Cardiac fibroblast (primary cell): ENCODE measurements at places on chromosomes 13 and 19.

- DNase-seq: no peak
These were observed 1.5 kb downstream of the PPP2R1A start for GRCh38 chr19:52191389-52191788.

DNA sequence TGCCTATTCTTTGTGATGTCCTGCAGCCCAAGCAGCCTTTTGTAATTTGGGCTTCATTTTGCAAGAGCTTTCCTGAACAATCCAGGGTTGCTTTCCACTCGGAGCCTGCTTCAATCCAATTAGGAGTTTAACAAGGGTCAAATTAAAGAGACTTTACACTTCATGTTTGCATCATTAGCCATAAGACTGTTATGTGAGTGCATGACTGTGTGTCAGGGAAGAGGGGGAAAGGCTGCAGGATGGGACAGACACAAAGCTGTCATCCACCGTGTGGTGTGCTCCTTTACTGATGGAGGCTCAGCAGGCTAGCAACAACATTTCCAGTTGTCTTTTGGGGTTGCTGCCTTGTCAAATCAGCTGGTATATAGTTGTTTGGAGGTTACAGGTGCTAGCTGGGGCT is 23.7 kb upstream of the MAB21L1 start:
- no peak for DNase-seq

- DNase-seq: no peak
These were observed 7.9 kb upstream of the LILRB1 start for GRCh38 chr19:54622431-54622830.

GRCh38 chr13:32426990-32427851 is 709 bp downstream of the N4BP2L1 start:
- peak; percentile 19 for DNase-seq

DNA sequence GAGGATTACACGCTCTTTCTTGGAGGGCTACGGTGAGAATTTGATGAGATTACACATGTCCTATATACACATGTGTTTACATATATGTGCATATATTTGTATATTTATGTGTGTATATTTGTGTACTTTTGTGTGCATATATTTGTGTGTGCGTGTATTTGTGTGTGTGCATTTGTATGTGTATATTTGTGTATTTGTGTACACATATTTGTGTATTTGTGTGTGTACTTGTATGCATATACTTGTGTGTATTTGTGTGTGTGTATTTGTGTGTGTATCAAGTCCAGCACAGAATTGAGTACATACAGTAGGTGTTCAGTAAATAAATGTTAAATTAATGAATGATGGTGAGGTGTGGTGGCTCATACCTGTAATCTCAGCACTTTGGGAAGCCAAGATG is 1.8 kb downstream of the TMEM143 start:
- no peak for DNase-seq

GRCh38 chr13:102234618-102235017 is 167.2 kb downstream of the FGF14 start:
- peak; percentile 80 for DNase-seq

GRCh38 chr13:41268764-41269163 is 5.4 kb upstream of the MTRF1 start:
- no peak for DNase-seq

GRCh38 chr19:15417699-15418098 is 1.1 kb downstream of the AKAP8L start:
- DNase-seq: peak; percentile 22

GRCh38 chr19:28606269-28607032 is 606.5 kb downstream of the UQCRFS1 start:
- no peak for DNase-seq

DNA sequence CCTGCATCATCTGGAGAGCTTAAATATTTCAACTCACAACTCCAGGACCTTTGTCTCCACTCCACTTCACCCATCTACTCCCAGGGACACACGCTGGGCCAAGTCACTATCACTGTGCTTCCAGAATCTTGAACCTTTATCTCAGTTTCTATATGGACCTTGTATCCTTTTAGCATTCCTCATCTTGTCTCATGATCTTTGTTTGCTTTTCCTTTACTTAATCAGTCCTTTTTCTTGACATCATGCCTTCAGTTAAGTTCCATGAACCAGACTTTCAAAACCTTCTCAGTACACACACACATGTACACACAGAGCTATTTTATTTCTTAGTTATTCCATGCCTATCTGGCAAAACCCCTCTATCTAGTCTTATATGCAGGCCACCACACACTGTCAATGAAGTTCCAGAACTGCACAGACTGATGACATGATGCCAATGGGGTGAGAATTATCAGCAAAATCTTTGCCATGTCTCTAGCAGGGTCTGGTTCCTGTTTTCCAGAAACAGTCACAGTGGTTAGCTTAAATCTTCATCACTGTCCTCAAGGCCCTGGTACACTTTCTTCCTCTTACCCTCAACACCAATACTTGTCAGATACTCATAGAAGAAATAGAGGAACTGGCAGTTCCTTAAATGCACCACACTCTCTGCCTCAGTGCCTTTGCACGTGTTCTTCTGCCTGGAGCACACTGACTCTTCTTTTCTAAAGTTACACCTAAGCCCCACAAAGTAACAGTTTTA is 77.6 kb upstream of the STARD13 start:
- DNase-seq: no peak

- no peak for DNase-seq
These were observed 680.9 kb upstream of the SGCG start for GRCh38 chr13:22499919-22500318.

DNA sequence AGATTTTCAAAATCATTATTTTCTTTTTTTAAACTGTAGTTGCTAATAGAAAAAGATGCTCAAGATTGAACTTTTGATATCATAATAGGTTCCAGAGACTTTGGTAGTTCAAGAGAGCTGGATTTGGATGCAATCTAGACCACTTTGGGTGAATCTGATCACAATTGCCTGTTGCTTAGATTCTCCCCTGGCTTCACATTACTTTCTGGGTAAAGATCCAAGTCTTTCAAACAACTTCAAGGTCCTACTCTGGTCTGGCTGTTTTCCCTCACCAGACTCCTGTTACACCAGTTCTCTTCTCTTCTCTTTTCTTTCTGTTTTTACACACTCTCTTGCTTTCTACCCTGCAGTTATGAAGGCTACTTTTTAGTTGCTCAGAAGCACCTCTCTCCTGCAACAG is 7.4 kb upstream of the SPRY2 start:
- DNase-seq: no peak

DNA sequence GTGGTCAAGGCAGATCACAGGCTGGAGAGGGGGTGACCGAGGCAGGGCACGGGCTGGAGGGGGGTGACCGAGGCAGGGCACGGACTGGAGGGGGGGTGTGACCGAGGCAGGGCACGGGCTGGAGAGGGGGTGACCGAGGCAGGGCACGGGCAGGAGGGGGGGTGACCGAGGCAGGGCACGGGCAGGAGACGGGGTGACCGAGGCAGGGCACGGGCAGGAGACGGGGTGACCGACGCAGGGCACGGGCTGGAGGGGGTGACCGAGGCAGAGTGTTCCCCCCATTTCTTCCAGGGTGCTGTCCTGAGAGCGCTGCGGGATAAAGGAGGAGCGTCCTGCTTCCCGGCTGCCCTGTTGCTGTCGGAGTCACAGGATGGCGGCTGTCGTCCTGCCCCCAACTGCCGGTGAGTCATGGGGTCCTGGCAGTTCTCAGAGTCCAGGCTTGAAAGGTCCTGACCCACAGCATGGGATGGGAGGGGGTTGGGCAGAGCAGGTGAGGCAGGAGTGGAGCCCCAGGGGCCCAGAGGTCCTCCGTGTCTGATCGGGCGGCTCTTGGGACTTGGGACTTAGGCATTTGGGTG is 5.3 kb downstream of the ZNF557 start:
- DNase-seq: no peak

- peak; percentile 90 for DNase-seq
These were observed 98.7 kb downstream of the STARD13 start for GRCh38 chr13:33186861-33187291.

- no peak for DNase-seq
These were observed 515 bp upstream of the ZNF324B start for GRCh38 chr19:58450856-58451357.

DNA sequence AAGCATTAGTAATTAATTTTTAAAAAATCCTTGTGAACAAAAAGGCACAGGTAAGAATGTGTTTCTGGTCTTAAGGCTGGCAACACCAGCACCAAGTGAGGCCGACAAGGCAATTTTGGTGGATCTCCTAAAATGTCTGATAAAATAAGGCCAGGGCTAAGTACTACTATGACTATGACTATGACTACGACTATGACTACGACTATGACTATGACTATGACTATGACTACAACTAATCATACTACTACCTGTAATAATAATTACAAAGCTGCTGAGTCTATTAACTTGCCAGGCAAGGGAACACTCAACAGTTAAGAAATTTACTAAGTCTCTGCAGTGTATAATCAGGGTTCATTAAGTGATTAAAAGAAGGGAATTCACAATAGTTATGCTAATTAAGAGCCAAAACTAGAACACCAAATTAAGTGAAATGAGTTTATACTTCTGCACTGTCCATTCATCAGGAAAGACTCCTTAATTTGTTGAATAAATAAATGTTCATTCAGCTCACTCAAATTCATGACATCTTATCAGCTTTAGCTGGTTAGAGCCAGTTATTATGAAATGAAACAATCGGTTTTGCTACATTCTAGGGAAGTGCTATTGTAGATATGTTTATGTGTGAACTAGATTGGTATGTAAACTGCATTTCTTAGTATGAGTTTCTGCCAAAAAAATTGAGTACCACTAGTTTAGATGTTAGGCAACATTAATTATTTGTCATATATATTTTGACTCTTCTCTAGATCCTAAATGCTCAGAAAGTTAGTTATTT is 1626.2 kb upstream of the PCDH20 start:
- DNase-seq: peak; percentile 10

- DNase-seq: peak; percentile 20
These were observed 575 bp downstream of the CARM1 start for GRCh38 chr19:10871711-10872545.

DNA sequence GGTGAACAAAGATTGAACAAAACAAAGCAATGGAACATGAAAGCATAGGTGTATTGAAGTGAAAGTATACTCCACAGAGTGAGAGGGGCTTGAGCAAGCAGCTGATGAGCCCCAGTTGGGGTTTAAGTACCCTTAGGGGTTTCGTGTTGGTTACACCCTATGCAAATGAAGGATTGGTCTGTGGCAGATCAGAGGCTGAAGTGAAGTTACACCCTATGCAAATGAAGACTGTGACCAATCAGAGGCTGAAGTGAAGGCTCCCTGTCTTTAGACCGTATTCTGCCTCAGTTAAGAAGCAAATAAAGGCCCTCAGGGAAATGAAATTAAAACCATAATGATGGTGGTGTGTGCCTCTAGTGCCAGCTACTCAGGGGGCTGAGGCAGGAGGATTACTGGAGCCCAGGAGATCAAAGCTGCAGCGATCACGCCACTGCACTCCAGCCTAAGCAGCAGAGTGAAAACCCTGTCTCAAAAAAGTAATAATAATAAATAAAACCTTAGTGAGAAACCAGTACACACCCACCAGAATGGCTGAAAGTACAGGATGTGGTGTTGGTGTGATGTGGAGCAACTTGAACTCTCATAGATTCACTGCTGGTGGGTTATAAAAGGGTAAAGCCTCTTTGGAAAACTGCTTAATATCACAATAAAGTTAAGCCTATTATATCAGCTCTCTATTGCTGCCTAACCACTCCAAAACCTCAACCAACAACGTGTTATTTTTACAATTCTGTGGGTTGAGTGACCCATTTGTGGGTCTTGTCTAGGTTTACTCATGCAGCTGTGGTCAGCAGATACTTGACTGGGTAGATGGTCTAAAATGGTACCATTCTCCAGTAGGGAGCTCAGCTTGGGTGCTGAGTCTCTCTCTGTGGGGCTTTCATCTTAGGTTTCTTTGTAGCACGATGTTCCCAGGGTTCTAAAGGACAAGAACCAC is 12.8 kb upstream of the UPF3A start:
- no peak for DNase-seq

DNA sequence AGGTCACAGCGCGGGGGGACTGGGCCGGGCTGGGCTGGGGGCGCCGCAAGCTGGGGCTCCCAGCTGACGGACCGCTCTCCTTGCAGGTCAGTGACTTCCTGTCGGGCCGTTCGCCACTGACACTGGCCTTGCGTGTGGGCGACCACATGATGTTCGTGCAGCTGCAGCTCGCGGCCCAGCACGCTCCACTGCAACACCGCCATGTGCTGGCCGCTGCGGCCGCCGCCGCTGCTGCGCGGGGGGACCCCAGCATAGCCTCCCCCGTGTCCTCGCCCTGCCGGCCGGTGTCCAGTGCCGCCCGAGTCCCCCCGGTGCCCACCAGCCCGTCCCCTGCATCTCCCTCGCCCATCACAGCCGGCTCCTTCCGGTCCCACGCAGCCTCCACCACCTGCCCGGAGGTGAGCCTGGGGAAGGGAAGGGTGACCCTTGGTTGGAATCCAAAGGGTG is 5.7 kb downstream of the MIDN start:
- DNase-seq: peak; percentile 46

DNA sequence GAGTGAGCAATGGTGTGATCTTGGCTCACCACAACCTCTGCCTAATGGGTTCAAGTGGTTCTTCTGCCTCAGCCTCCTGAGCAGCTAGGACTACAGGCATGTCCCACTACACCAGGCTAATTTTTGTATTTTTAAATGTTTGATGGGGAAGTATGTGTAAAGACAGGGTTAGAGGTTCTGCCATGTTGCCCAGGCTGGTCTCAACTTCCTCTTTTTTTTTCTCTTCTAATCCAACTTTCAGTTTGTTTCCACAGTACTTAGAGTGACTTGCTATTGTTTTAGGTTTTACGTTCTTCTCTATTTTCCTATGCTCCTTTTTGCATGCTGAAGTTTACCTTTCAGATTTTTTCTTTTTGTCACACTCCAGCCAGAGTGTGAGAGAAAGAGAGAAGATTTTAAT is 1433.0 kb downstream of the UQCRFS1 start:
- no peak for DNase-seq

DNA sequence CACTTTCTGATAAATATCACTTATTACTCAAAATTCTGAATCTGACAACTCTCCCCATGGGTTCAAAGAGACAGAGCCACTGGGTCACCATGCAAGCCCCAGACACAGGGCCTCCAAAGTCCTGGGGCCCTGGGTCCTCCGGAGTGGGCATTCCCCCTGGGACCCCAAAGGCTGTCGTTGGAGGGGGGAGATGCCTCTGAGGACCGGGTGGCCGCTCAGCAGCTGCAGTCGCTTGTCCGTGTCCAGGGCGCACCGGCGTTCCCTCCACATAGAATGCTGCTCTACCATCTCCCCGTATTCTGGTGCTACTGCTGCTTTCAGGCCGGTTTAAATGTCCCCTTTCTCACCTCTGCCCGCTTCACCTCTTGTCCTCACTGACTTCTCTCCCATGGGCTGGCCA is 246.1 kb downstream of the TEX29 start:
- DNase-seq: no peak

DNA sequence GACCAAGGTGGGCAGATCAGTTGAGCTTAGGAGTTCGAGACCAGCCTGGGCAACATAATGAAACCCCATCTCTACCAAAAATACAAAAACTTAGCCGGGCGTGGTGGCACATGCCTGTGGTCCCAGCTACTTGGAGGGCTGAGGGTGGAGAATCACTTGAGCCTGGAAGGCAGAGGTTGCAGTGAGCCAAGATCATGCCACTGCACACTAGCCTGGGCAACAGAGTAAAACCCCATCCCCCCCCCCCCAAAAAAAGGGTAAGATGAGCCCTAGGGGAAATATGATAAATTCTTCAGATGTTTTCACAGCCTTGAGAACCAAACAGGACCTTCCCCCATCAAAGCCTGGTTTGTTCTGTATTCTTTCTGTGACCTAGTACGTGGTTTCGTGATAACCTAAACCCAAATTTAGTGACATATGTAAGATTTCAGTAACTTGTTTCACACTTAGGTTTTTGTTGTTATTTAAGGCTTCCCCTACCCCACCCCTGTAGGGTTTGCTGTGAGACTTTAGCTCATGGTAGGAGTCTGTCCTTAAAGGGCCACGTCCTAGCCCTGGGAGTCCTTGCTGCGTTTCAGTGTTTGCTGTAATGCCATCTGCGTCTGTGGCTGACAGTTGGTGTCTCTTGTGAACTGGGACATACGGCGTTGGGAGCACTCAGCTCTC is 49.6 kb downstream of the MYO9B start:
- peak; percentile 59 for DNase-seq
